Renal cortex interstitium (tissue), 15 donors: ENCODE measurements at places on chromosomes 1 and 21.

- no peak for DNase-seq
Observed at GRCh38 chr1:32749771-32750170, 47.2 kb upstream of the SYNC start.

DNA sequence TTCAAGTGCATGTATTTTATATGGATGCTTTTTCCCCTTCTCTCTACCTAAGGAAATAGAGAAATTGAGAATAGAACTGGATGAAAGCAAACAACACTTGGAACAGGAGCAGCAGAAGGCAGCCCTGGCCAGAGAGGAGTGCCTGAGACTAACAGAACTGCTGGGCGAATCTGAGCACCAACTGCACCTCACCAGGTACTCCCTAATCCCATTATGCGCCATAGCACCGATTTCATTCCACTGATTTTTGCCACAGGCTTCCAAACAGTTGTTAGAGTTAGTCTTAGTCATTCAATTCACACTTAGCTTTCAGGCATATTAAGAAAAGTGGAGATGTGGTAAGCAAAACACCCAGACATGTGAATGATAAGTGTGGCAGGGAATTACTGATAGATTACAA, 122.8 kb downstream of the SDCCAG8 start:
- DNase-seq: no peak

GRCh38 chr1:36740446-36740845, 257.7 kb upstream of the CSF3R start:
- DNase-seq: no peak

DNA sequence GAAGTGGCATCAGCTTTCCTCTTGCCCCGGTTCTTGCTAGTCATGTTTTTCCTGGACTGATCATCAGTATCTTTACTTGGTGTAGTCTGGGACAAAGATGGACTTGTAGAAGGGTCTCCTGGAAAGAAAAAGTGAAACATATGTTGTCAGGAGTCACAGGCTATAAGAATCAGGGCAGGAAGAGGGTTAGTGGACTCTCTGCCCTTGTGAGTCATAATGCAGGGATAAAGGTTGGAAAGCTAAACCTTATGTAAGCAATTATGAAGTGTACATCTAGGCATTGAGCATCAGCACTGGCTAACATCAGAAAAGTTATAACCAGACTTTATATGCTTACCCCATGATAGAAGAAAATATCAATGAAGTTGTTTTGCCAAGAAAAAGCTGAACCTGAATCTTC, 51.2 kb downstream of the XKR8 start:
- DNase-seq: no peak

GRCh38 chr1:8962812-8963530, 17.3 kb downstream of the CA6 start:
- no peak for DNase-seq

DNA sequence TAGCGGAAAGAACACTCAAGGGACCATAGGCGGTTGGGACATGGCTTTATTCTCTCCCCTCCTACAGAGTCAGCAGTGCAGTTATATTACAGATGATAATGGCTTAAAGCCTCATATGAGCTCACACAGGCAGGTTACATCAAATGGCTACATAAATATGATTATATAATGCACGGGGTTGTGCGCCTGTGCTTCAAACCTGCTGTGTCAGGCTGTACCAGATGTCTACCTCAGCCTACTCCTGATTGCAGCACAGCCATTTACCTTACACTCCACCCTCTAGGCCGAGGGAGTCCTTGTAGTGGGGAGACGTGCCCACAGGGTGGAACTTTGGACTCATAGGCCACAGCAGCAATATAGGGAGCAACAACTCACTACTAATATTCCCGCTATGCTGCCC, 16.4 kb upstream of the TBX19 start:
- no peak for DNase-seq

GRCh38 chr1:162036163-162036562, 12.5 kb upstream of the OLFML2B start:
- no peak for DNase-seq

DNA sequence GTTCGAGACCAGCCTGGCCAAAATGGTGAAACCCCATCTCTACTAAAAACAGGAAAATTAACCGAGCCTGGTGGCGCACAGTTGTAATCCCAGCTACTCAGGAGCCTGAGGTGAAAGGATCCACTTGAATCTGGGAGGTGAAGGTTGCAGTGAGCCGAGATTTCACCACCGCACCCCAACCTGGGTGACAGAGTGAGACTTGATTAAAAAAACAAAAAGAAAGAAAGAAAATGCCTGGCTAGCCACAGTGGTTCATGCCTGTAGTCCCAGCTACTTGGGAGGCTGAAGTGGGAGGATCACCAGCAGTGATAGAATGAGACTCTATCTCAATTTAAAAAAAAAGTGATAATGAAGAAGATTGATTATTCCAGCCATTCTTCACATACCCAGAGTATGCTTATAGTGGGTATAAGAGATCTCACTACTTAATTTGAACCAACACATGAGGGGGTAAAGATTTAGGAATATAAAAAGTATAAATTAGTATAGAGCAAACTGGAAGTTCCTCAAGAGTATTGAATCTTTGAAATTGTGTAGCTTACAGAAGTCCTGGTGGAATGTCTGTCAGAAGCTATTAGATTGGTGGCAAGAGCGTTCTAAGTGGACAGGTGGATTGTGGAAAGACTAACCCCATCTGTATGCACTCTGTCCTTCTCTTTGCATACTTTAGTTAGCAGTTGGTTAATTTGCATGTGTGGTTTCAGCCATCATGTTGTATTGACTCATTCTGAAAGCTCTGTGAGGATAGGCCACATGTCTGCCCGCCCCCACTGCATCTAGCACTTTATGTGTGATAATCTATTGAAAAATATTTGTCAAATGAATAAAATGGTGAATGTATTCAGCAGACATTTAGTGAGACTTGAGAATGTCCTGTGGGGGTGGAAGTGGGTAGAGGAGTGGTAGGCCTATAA, 25.0 kb downstream of the RLF start:
- no peak for DNase-seq

DNA sequence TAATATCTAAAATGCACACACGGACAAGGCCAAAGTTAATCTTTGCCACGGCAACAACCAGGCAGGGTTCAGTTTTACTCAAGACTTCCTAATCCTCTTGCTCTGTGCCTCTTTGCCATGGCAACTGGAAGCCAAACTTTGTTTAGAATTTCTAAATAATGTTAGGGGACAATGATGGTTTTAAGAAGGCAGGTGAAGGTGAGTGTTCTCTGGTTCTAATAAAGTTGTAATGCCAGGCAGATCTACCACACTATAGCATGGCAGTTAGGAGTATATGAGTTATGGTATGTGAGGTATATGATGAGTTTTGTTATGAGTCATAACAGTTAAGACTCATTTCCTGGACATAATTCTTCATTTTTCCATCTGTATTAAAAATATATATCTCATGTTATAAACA, 2.7 kb downstream of the PTPRC start:
- DNase-seq: no peak

DNA sequence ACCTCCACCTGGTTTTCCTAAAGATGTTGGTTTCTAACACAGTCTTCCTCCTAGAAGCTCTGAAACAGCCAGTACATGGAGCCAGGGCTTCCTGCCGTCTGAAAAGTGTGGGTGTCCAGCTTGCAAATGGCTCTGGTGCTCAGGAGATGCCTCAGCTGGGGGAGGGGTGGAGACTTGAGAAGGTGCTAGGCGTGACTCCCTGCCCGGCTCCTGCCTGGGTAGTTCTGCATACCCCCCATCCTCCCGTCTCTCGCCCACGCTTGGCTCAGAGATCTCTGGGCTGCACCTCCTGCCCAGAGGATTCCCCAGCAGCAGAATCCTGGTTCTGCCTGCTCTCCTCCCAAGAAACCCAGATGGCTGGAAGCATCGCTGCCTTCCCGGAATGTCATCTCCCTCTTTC, 16.9 kb downstream of the STUM start:
- DNase-seq: no peak

DNA sequence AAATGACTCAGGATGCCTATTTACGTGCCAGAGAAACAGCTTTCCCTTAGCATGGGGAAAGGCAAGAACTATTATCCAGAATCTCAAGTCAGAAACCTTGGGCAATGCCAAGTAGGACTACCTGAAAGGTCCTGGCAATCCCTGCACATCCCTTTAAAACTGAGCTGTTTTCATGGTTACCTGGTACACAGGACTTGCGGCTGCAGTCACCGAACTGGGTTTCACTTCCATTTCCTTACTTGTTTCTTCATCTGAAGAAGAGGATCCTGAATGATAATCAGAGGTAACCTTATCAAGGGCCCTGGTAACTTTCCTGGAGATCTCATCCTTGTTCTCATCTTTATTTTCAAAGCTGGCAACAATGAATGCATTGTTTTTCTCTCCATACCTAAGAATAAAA, 14.3 kb downstream of the BTG3 start:
- no peak for DNase-seq

DNA sequence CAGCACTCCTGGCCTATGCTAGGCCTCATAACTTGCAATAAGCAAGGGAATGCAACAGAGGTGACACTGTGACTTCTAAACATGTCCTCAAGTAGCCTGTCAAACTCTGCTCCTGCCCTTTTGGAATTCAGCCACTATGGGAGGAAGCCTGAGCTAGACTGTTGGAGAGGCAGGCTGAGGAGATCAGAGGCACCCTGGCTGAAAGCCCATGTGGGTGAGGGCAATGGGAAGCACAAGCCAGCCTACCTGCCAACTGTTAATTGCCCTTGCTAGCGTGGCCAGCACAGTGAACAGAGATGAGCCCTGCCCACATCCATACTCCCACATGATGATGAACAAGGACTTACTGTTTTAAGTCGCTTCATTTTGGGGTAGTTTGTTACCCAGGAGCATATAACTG, 17.7 kb downstream of the GNB1 start:
- DNase-seq: no peak

DNA sequence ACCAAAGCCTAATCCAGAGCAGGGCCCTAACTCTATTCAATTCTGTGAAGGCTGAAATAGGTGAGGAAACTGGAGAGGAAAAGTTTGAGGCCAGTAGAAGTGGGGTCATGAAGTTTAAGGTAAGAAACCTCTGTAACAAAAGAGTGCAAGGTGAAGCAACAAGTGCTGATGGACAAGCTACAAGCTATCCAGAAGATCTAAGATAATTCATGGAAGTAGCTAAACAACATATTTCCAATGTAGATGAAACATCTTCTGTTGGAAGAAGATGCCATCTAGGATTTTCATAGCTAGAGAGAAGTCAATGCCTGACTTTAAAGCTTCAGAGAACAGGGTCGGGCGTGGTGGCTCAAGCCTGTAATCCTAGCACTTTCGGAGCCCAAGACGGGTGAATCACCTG, 217.6 kb downstream of the GREM2 start:
- DNase-seq: no peak

- no peak for DNase-seq
Observed at GRCh38 chr1:63635681-63636080, 42.5 kb downstream of the PGM1 start.

DNA sequence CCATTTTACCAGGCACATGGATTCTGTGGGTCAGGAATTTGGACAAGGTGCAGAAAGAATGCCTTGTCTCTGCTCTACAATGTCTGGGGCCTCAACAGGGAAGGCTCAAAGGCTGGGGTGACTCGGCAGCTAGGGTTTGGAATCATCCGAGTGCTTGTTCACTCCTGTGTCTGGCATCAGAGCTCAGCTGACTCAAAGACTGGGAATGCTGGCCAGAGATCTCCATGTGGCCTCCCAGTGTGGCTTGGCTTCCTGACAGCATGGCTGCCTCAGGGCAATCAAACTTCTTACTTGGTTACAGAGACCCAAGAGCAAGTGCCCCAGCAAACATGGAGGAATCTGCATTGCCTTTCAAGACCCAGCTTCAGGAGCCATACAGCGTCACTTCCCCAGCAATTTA, 110.5 kb downstream of the TOMM20 start:
- no peak for DNase-seq

DNA sequence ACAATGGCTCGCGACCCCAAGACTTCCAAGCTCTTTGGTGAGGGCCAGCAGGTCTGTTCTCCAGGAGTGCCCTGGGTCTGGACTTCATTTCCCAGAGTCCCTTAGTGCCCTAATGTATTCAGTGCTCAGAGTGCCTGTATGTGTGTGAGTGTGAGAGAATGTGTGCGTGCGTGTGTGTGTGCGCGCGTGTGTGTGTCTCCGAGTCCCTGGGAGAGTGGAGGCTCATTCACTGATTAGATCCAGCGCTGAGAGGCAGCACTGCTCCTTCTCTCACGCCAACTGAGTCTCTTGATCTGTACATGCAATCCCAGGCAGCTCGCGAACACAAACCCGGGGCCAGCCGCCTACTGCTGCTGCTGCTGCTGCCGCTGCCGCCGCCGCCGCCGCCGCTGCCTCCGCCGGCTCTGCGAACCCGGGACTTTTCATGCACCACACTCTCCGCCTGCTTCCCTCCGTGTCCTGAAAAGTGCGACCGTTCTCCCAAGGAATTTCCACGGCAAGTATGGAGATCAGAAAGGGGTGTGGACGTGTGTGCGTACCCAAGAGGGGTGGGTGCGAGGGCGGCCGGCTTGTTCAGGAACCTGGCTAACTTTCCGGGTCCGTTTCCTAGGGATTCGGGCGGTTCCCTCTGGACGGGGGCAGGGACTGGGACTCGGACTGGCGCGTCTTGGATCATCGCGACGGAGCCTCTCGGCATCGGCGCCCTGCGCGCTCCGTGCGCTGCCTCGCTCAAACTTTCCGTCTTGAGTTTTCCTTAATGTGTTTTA, at the start of gene RNF220:
Gene RNF220 (plus strand): TSS at position 225 of the 767 bp plus-strand sequence.
- DNase-seq: no peak

DNA sequence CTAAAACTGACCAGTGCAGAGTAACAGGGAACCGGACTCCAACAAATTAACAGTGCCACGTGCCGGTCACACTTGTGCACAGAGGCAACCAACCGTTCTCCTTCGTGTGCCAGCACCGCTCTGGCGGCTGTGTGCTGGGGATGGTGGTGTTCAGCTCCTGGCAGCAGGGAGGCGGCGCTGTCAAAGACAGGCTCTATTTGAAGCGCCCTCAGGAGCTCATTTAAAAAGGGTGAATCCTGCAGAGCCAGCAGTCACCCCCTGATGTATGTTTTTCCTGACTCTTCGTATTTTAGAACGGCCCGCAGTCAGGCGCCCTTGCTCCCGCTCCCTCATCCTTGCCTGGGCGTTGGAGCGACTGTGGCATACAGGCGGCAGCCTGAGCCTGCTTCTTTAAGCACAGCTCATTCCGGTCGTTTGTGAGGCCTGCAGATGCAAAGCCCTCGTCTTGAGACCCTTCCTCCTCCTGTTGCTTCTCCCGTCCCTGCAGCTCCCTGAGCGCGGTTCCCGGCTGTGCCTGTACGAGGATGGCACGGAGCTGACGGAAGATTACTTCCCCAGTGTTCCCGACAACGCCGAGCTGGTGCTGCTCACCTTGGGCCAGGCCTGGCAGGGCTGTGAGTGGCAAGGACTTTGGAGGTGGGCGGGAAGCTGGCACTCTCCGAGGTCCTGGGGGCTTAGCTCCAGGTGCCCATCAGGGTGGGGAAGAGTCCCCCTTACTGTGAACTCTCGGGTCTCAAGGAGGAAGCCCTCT, 1.1 kb downstream of the DFFB start:
- no peak for DNase-seq

- DNase-seq: no peak
Observed at GRCh38 chr1:168863772-168864171, 134.8 kb upstream of the DPT start.

DNA sequence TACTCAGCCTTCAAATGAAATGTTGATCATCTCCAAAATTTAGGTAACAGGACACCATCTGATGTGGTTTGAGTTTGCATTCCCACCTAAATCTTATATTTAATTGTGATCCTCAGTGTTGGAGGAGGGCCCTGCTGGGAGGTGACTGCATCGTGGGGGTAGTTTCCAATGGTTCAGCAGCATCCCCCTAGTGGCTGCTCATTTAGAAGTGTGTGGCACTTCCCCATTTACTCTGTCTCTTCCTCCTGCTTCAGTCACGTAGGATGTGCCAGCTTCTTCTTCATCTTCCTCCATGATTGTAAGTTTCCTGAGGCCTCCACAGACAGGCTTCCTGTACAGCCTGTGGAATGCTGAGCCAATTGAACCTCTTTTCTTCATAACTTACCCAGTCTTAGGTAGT, 731.2 kb downstream of the USP25 start:
- no peak for DNase-seq
